Testis (tissue), 5 donors: ENCODE measurements at places on chromosomes 11 and 22. TPM values are rescaled to one million over a fixed set of nuclear protein-coding genes. Genes with fewer than 3 reads are reported as not detected.

The ZW10 gene
- total RNA-seq, result 19.0 TPM

The SERPING1 gene
- 53.6 TPM for total RNA-seq

The RAG1 gene
- total RNA-seq, result 3.5 TPM

The CCDC116 gene
- 28.6 TPM for total RNA-seq

The BMAL1 gene
- 40.3 TPM for total RNA-seq

DNA sequence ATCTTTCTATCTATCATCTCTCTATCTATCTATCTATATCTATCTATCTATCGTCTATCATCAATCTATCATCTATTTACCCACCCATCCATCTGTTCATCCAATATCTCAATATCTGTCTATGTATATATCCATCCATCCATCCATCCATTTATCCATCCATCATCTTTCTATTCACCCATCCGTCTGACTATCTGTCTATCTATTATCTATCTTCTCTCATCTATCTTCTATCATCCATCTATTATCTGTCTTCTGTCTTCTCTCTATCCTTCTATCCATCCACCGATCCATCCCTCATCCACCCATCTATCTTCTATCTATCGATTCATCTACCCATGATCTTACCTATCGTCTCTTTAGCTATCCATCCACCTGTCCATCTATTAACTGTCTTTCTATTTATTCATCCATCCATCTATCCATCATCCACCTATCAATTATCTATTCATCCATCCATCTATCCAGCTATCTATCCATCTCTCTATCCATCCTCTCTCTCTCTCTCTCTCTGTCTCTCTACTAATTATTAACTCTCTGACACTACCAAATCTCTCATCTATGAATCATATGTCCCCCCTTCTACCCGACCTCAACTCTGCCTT, 89.1 kb downstream of the DHCR7 start:
- H3K27me3 ChIP-seq, result no peaks in the 10 kb centered on the region
- no peak overlapping the region for H3K4me3 ChIP-seq
- peaks cover 3% of the 10 kb centered on the region for H3K4me1 ChIP-seq
- no peak for DNase-seq
- no peak overlapping the region for H3K27ac ChIP-seq

DNA sequence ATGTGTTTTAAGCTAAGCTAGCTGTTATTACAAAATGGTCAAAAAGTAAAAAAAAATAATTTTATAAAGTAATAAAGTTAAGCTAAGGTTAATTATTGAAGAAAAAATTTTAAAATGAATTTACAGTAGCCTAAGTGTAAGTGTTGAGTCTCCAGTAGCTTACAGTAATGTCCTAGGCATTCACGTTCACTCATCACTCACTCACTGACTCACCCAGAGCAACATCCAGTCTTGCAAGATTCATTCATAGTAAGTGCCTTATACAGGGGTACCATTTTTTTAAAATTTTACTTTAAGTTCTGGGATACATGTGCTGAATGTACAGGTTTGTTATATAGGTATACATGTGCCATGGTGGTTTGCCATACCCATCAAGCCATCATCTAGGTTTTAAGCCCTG, 11.6 kb upstream of the OOSP4B start:
- no peaks in the 10 kb centered on the region for H3K27me3 ChIP-seq
- H3K27ac ChIP-seq, result no peak overlapping the region
- no peaks in the 10 kb centered on the region for H3K36me3 ChIP-seq
- no peak for DNase-seq
- no peak overlapping the region for H3K4me3 ChIP-seq

DNA sequence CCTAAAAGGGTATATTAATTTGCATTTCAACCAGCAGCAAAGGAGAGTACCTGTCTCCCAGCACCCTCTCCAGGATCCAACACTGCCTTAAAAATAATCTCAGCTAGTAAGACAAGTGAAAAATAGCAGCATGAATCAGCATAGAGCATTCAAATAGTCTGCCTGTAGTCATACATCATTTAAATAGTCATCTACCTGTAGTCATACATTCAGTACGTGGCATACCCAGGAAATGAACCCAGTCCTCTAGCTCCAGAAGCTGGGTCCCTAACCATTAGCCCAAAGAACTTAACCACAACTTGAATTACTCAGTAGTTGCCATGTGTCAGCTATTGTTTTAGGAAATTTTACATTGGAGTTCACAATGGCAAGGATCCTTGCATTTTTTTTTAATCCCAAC, 9.3 kb downstream of the TENM4 start:
- no peaks in the 10 kb centered on the region for H3K36me3 ChIP-seq
- no peak overlapping the region for H3K4me3 ChIP-seq
- H3K4me1 ChIP-seq, result no peaks in the 10 kb centered on the region
- H3K27ac ChIP-seq, result no peak overlapping the region

GRCh38 chr22:24146791-24147353, 34.4 kb upstream of the SUSD2 start:
- H3K4me3 ChIP-seq, result no peak overlapping the region
- H3K27me3 ChIP-seq, result no peaks in the 10 kb centered on the region
- no peaks in the 10 kb centered on the region for H3K36me3 ChIP-seq
- H3K27ac ChIP-seq, result no peak overlapping the region

- no peaks in the 10 kb centered on the region for H3K36me3 ChIP-seq
- no peaks in the 10 kb centered on the region for H3K27me3 ChIP-seq
- no peak for DNase-seq
- H3K27ac ChIP-seq, result no peak overlapping the region
Measured at GRCh38 chr11:28169816-28170215, 61.6 kb downstream of the METTL15 start.

DNA sequence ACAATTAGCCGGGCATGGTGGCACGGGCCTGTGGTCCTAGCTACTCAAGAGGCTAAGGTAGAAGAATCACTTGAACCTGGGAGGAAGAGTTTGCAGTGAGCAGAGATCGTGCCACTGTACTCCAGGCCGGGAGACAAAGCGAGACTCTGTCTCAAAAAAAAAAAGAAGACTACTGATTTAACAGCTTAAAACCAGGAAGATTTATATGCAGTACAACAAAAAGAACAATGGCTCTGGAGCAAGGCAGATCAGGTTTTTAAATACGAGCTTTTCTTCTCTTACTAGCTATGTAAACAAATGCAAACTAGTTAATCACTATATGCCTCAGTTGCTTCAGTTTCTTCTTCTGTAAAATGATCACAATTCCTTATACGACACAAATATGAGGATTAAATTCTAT, 6.9 kb downstream of the FAM168A start:
- no peaks in the 10 kb centered on the region for H3K4me1 ChIP-seq
- no peak overlapping the region for H3K27ac ChIP-seq
- H3K27me3 ChIP-seq, result no peaks in the 10 kb centered on the region

- H3K27me3 ChIP-seq, result no peaks in the 10 kb centered on the region
- no peak overlapping the region for H3K27ac ChIP-seq
- H3K4me1 ChIP-seq, result no peaks in the 10 kb centered on the region
- no peak overlapping the region for H3K4me3 ChIP-seq
Measured at GRCh38 chr11:132334769-132335280, 964.4 kb downstream of the NTM start.

DNA sequence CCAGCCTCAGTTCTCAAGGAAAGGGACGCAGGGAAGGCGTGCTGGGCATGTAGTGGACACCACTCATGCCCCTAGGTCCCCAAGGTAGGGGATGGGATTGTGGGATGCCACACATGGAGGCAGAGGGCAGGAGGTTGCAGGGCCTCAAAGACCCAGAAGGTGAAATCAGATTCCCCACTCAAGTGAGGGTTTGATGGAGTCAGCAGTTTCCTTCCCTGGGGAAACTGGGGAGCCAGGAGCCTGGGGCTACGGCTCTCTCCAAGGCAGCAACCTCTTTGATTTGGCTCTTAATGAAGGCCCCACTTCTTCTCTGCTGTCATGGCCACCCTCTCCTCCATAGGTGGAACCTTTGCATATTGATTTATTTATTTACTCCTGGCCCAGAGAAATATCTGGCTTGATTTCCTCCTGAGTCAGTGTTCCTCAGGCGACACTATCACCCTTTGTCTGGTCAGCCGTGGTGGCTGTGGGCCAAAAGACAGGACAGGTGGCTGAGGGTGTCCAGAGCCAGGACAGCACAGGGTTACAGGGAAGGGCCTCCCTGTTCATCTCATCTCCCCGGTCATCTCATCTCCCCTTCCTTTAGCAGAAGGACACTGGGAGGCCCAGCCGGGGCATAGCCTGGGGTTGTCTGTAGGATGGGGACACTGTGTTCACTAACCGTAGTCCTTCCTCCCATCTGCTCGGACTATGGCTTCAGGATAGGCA, 9.6 kb downstream of the GNAZ start:
- no peak overlapping the region for H3K4me3 ChIP-seq
- H3K36me3 ChIP-seq, result no peaks in the 10 kb centered on the region
- H3K4me1 ChIP-seq, result no peaks in the 10 kb centered on the region
- no peak for DNase-seq
- H3K27me3 ChIP-seq, result no peaks in the 10 kb centered on the region

DNA sequence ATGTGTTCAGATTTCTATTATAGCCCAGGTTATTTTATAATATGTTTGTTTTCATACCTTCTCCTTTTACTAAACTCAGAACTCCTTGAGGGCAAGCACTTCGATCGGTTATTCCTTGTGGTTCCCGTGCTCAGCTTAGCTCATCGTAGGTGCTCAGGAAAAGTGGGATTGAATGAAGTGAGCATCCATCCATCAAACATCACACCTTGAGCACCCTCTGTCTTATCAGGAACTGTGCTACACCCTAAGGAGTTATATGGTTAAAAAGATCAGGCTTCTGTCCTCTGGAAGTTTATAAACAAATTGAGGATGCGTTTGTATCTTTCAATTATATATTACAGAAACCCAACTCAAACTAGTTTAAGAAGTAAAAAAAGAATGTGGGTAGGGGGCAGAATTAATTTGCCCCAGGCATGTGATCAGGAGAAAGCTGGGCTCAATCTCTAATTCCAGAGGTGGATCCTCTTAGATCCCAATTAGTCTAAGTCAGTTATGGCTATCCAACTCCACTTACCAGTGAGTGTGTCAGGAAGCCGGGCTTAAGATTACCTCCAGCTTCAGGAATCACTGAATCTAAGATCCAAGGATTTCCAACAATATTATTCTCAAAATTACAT, 59.9 kb upstream of the RRAS2 start:
- H3K4me1 ChIP-seq, result no peaks in the 10 kb centered on the region
- no peak overlapping the region for H3K4me3 ChIP-seq
- H3K36me3 ChIP-seq, result no peaks in the 10 kb centered on the region
- no peaks in the 10 kb centered on the region for H3K27me3 ChIP-seq
- H3K27ac ChIP-seq, result no peak overlapping the region
- DNase-seq, result no peak

- no peak overlapping the region for H3K4me3 ChIP-seq
- no peak overlapping the region for H3K27ac ChIP-seq
- no peak for DNase-seq
- H3K36me3 ChIP-seq, result no peaks in the 10 kb centered on the region
Measured at GRCh38 chr11:83521647-83522596, 235.8 kb upstream of the CCDC90B start.

- DNase-seq, result no peak
- no peaks in the 10 kb centered on the region for H3K27me3 ChIP-seq
- H3K36me3 ChIP-seq, result no peaks in the 10 kb centered on the region
- H3K27ac ChIP-seq, result no peak overlapping the region
- H3K4me1 ChIP-seq, result no peaks in the 10 kb centered on the region
Measured at GRCh38 chr22:30627471-30627870, 8.1 kb upstream of the SLC35E4 start.

DNA sequence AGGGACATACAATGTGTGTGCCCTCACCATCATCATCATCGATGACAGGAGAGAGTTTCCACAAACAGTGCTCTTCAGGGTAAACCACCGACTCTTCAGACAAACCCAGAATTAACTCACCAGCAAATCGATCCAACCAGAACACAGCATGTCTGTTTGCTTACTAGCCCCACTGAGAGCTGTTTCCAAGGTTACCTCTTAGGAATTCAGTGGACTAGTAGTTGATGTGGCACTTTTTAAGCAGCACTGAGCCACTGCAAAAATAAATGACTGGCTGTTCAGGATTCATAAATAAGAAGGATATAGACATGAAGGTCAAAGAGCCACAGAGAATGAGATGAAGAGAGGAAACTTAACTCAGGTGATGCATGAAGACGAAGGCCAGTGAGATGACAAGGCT, 83.1 kb downstream of the PARVA start:
- peaks cover 3% of the 10 kb centered on the region for H3K4me1 ChIP-seq
- H3K27ac ChIP-seq, result no peak overlapping the region
- no peak for DNase-seq
- no peaks in the 10 kb centered on the region for H3K27me3 ChIP-seq
- H3K36me3 ChIP-seq, result no peaks in the 10 kb centered on the region

- H3K36me3 ChIP-seq, result no peaks in the 10 kb centered on the region
- no peaks in the 10 kb centered on the region for H3K27me3 ChIP-seq
- H3K4me3 ChIP-seq, result no peak overlapping the region
- H3K4me1 ChIP-seq, result no peaks in the 10 kb centered on the region
Measured at GRCh38 chr11:60528465-60528864, 13.3 kb downstream of the MS4A13 start.

DNA sequence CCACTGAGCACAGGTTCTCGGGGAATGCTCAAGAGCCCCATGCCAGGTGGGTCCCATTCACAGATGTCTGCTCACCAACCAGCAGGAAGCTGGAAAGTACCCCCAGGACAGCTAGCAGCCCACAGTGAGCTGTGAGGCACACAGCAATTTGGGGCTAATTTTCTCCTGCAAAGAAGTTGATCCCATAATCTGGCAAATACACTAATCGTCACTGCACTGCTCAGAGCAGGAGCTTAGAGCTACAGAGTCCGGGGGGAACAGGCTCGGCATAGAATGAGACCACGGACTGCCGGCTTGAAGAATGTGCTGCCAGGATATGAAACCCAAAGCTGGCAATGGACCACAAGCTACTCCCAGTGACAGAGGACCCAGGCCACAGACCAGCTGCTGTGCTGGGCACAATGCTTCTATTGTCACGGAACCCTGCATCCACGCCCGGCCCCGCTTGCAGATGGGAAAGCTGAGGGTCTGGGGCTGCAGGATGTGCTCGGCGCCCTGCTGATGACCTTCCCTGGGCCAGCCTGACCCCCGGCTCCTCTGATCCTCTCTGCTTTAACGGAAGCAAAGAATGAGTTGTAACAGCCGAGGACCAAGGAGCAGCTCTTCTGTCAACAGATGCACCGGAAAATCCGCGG, 239.7 kb downstream of the CTTN start:
- no peak overlapping the region for H3K27ac ChIP-seq
- no peaks in the 10 kb centered on the region for H3K27me3 ChIP-seq
- DNase-seq, result no peak
